NCI-H226 (cell line): ENCODE measurements at places on chromosomes 3 and 15.

- no peak for DNase-seq
These were observed 8.6 kb upstream of the IL20RB start for GRCh38 chr3:136949146-136949545.

DNA sequence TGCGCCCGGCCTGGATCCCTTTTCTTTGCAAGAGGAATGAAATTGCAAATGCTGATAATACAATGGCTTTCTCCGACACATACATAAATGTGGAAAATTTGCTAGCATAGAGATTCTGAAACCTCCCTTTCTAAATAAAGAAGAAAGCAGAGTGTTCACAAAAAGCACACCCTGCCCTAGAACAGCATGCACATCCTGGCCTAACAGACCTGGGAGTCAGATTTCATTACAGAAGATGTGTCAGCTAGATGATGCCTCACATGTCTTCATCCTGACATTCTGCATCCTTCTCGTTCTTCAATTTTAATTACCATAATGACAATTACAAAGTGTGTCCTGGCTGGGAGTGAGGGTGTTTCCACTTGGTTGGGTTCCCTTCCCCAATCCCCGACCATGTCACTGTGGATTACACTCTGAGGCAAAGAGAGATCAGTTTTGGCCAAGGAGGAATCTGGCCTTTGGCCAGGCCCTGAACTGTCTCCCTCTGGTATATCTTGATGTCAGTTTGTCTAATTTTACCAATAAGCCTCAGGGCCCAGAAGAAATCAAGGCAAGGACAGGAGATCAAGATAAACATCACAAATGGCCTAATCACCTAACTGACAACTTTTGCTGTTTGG is 104.9 kb upstream of the SPATA12 start:
- no peak for DNase-seq

GRCh38 chr3:180409170-180409569 is 192.8 kb upstream of the TTC14 start:
- no peak for DNase-seq

GRCh38 chr3:70108072-70108471 is 108.5 kb downstream of the SAMMSON start:
- no peak for DNase-seq
